ENCODE measurements at places on chromosomes 1 and 21.

DNA sequence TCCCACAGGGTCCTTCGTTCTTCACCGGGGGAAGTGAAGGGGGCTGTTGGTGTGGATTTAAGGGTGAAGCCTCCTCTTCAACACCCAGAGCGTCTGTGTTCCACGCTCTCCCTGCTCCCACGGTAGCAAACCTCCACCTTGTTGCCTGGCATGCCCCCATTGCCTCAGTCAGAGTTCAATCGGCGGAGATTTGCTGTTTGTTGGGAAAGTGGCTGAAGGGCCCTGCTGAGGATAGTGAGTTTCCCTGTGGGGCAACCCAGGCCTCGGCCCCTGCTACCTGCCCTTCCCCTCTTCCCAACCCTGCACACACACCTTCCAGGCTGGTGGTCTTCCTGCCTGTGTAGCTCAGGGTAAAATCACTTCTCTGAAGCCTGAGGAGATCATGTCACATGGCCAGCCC, 60.5 kb downstream of the TOR1AIP2 start:
- no peak for DNase-seq

- DNase-seq = no peak
Measured at GRCh38 chr1:44501047-44501890, 96.2 kb downstream of the RNF220 start.

GRCh38 chr1:169970114-169970513, 76.4 kb upstream of the SCYL3 start:
- no peak for DNase-seq

DNA sequence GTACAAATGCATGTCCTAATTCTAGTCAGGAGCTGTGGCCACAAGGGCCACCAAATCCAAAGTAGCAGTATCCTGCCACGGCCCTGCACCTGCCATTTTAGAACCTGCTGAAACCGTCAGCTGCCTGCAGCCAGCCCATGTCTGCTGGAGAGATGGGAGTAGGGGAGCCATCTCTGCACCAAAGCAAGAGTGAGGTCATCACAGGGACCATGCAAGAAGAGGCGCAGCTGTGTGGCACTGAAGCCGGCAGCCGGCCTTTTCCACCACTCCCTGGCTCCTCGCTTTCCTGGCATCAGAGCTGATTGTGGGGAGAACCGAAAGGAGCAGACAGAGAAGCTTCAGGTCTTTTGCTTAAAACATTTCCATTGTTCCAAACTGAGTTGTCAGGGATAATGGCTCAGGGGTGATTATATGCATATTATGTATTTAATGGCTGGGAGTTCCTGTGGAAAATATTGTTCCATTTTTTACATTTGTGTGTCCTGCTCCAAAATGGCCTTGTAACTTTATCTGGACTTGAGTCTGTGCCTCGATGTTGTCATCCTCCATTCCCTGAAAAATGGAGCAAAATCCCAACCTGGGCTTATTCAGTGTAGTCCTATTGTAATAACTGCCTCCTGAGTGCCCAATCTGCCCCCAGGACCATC, 18.7 kb upstream of the NBL1 start:
- no peak for DNase-seq

- DNase-seq = no peak
Measured at GRCh38 chr1:217525773-217526490, 105.0 kb downstream of the GPATCH2 start.

- DNase-seq = peak; percentile 72
Measured at GRCh38 chr1:8702850-8703810, 114.3 kb downstream of the RERE start.

DNA sequence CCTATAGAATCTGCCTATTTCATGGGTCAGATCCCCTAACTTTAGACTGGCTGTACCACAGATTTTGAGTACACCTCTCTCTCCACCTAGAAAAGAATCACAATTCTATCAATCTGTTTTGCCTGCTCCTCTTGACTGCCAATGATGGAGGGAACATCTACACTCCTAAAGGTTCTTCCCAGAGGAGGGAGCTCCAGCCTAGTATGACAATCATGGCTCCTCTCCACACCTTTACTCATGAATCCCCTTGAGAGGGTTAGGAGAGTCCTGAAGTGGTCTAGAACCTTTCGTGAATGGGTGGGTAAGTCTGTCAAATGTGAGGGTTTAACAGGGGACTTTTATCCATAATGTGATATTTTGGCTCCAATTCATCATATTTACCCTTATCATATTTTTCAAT, 48.0 kb downstream of the DNAI4 start:
- no peak for DNase-seq

DNA sequence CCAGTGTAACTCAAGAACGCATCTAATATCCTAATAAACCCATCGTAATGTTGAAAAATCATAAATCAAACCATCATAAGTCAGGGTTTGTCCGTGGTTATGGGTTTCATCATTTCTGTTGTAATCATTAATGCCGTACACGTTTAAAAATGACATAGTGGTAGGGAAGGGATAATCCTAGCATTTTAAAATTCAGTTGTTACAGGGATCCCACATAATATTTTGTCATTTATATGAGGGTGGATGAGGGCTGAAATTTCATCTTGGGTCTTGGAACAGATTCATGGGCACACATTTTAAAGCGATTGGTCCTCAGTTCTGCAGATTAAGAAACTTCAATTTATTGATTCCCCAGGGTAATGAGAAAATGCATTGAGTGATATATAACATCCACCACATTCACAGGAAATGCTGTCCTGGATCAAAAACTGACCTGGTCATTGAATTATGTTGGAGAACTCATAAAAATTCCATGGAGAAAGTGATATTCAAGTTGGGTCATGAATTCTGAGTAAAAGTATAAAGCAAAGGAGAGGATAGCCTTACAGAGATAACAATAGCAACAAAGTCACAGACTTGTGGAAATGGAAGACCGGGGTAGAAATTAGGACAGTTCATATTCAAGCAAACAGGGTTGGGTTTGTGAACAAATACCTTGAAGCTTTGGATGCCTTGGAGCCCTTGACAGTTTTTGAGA, 1527.3 kb upstream of the TPTE start:
- no peak for DNase-seq

- no peak for DNase-seq
Measured at GRCh38 chr1:10756842-10757241, 39.6 kb downstream of the CASZ1 start.

DNA sequence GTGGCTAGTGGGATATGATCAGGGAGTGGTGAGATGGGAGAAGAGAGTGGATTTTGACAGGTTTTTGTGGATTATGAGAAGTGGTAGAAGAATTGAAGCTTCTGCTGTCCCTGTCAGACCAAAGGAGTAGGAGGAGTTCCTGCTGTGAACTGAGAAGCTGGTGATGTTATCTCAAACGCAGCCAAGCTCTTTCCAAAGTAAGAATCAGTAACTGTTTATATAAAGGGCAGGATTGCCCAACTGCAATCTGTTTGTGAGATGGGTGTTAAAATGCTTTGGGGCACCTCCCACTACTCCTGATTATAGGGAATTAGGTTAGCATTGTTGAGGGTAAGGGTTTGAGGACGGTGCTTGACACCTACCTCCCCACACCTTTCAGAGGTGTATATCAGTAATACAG, 60.5 kb upstream of the USP25 start:
- DNase-seq = no peak

DNA sequence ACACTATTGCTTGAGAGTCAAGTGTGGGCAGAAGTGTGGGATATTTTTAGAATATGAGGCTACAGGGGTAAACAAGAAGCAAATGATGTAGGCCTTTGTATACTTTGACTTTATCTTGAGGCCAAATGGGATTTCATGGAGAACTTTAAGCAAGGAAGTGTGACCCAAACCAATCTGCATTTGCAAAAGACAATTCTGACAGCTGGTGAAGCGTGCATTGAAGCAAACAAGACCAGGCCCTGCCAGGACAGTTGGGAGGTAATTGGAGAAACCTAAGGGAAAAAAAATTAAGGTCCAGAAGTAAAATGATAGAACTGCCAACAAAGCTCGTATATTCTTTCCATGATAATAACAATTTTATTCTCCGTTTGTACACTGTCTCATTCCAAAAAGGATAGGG, 168.3 kb downstream of the TM2D1 start:
- DNase-seq = no peak

DNA sequence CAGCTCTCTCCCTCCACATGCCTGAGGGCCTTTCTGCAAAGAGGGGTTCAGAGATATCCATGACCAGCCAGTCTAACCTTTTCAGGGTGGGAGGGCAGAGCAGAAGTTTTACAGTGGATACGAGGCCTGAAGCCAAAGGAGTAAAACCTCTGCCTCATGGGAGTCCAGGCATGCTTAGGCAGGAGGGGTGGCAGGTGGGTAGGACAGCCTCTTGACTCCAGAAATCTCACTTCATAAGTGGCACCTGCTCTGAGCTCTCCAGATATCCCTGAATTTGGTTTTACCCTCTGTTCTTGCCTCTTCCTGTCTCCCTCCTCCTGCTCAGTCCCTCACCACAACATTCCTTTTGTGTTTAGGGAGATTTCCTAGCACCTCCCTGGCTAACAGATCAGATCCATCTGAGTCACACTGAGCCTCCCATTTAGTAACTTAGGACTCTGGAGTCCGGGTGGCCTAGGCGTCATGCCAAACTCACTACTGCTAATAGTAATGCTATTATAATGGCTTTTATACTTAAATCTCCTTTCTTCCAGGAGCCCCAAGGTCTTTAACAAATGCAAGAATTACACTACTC, 201.0 kb downstream of the HS2ST1 start:
- DNase-seq = no peak

DNA sequence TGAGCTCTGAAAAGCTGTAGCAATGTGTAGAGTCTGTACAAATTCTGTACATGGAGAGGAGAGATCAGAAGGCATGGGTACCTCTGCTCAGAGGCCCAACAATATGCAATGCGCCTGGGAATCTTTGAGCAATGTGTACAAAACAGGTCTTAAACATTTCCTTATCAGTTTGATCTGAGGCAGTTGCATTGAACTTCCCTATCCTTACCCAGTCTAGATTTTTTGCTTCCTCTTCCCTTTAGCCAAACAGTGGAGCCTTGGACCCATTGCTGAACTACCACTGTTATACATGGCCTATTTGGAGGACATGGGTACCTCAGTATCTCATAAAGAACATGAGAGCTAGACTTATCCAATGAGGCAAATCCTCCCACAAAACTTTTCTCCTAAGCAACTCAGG, 12.6 kb upstream of the MNDA start:
- DNase-seq = no peak

DNA sequence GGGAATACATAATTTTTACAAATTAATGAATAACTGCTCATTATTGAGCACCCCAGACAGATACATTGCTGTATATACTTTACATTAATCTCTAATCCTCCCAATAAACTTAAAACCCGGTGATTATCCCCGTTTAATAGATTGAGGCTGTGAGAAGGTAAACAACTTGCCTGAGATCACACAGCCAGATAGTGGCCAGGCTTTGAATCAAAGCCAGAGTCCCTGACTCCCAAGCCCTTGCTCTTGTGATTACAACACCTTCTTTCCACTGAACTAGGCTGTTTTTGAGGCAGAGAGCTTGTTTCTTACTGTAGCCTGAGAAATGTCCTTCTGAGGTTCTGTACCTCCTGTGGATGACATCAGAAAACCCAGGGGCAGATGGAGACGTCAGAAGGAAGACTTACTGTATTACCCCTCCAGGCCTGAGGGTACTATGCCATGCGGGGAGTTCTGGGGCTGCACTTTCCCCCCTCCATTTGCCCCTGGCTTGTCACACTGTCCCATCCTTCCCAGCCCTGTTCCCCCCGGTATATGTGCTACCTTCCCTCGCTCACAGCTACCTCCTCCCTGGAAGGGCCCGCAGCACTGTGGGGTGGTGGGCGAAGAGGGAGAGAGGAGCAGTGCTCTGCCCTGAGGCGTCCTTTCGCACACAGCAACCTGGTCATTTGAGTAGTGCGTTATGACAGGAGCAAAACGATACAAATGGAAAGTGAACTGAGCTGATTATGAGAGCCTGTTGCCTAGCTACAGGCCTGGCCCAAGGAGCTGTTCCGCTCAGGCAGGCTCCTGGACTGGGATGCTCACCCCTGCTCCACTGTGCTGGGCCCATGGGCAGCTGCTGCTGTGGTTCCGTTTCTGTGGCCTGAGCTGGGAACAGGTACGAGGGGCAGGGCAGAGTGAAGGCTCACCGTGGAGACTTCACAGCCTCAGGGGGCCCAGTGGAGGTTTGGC, 4.6 kb downstream of the KCNC4 start:
- no peak for DNase-seq

Data from iPS DF 6.9 (cell line).